ENCODE measurements at places on chromosomes 2 and 18.

- DNase-seq = no peak
These were observed 31.4 kb downstream of the CCDC93 start for GRCh38 chr2:117982376-117983033.

GRCh38 chr2:143431316-143431715 lies 302.1 kb downstream of the ARHGAP15 start:
- peak; percentile 12 for DNase-seq

DNA sequence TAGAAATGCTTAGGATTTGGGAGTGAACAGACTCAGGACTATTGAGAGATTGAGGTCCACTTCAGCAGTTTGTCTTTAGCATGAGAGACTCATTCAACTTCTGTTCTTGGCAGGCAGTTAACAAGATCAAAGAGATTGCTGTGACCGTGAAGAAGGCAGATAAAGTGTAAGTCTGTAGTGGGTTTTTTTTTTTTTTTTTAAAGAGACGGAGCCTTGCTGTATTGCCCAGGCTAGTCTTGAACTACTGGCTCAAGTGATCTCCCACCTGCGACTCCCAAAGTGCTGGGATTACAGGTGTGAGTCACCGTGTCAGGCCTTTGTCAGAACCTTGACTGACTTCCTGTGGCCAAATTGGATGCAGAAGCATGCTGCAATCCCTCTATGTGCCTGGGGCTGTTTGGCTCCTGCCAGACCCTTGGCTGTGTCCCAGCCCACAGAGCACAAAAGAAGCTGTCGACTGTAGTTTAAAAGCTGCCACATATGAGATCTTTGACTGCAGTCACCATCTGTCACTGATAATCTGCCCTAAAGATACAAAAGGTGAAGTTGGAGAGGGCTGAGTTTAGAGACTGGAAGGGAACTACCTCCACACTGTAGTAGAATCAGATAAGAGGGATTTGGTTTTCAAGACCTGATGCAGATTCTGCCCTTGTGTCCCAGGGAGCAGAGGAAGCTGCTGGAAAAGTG lies 9.9 kb downstream of the CCT7 start:
- DNase-seq = peak; percentile 78

DNA sequence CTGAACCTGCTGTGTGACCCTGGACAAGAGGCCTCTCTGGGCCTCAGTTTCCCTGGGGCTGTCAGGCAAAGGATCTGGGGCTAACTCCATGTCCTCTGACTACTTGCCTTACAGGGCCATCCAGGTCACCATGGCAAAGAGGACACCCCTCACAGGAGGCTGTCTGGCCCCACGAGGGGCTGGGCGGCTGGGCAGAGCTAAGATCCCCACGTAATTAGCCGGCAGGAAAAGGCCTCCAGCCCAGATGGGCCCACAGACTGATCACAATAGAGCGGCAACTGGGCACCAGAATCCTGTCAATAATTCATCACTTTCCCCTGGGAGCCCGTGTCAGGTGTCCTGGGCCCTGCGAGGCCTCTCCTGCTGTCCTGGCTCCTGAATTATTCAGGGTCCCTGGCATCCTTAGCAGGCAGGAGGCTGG lies 44.8 kb upstream of the OTOF start:
- DNase-seq = no peak

DNA sequence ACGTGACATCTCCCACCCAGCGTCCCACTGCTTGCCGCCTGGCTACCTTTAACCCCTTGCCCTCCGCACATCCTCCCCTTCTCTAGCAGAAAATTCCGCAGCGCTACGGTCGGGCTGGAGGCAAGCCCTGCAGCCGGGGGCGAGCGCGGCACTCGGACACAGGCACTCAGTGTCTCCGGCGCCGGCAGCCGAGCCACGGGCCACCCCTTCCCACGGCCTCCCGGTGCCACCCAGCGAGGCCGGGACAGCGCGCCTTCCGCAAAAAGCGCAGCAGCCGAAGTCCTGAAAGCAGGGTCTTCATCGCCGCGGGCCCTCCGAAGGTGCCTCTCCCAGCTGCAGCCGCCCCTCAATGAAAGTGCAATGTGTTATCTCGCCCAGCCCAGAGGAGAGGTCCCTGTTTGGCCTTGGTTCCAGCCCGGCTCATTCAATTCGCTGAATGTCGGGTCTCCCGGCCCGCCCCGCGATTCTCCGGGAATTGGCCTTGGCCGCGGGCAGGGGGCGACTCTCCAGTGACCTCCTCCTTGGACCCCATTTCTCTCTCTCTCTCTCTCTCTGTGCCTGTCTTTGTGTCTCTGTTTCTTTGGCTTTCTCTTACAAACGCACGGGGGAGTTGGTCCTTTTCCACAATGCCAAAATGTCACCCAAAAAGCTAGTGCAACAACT lies 1.1 kb downstream of the DLGAP1 start:
- DNase-seq = no peak

GRCh38 chr2:197311421-197312033 lies 947 bp upstream of the ANKRD44 start:
- DNase-seq = no peak

All from fibroblast of the aortic adventitia (primary cell).